ENCODE measurements at places on chromosomes 2 and 18.

DNA sequence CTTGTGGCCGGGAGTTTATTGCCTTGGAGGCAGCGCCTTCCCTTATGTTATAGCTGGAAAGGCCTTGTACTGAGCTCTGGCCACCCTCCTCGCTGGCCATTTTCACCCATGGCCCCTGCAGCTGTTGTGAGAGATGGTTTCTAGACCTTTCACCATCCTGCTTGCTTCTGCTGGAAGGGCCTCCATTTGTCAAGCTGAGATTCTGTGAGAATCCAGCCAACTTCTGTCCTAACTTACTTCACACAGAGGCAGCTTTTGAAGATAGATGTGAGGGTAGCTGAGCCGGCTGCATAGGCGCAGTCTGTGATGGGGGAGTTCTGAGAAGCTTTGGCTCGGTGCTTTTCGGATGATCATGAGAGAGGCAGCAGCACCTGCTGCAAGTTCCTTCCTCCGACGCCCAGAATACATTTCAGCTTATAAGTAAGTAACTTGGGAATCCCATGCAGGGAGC, 8.7 kb downstream of the CTIF start:
- H3K36me3 ChIP-seq: no peaks in the 10 kb centered on the region
- no peak overlapping the region for H3K27ac ChIP-seq
- peaks cover 19% of the 10 kb centered on the region for H3K4me1 ChIP-seq
- H3K4me3 ChIP-seq: no peak overlapping the region

GRCh38 chr2:27194538-27195354, 17.1 kb upstream of the ATRAID start:
- H3K27me3 ChIP-seq: no peaks in the 10 kb centered on the region
- H3K4me3 ChIP-seq: no peak overlapping the region
- peak overlapping the region; percentile 29 for H3K27ac ChIP-seq
- H3K36me3 ChIP-seq: peaks cover 3% of the 10 kb centered on the region
- H3K4me1 ChIP-seq: peaks cover 12% of the 10 kb centered on the region

- no peaks in the 10 kb centered on the region for H3K4me1 ChIP-seq
- H3K36me3 ChIP-seq: no peaks in the 10 kb centered on the region
- DNase-seq: no peak
- H3K4me3 ChIP-seq: no peak overlapping the region
Measured at GRCh38 chr18:22640281-22640842, 222.6 kb upstream of the CTAGE1 start.

- no peak overlapping the region for H3K4me3 ChIP-seq
- H3K36me3 ChIP-seq: no peaks in the 10 kb centered on the region
- H3K27ac ChIP-seq: no peak overlapping the region
- no peak for DNase-seq
Measured at GRCh38 chr2:66753660-66754059, 318.7 kb downstream of the MEIS1 start.

DNA sequence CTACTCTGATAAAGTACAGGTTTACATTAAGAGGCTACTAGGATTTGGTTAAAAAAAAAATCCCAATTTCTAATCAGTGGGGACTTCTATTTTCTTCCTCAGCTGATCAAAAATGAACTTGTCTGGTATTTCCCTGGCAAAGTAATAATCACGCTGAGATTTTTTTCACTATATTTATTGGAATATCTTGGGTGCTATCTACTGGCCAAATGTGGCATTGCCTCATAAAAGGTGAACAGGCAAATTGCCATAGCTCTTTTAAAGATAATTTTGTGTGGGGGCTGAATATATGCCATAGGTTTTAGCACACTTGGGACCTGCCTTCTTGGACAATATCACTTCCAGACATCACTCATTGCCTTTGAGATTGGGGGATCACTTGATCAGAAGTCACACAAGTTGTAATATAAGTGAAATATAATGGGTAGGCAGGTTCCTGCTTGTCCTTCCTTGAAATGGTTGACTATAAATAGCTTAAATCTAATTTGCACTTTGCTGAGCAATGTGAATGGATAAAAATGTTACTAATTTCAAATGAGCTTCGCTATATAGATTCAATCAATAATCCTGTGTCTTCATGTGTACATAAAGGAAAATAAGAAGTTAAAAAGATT, 7.0 kb upstream of the NXPH2 start:
- H3K27ac ChIP-seq: peak overlapping the region; percentile 39
- H3K4me1 ChIP-seq: peaks cover 4% of the 10 kb centered on the region
- peaks cover 3% of the 10 kb centered on the region for H3K36me3 ChIP-seq
- H3K4me3 ChIP-seq: no peak overlapping the region

DNA sequence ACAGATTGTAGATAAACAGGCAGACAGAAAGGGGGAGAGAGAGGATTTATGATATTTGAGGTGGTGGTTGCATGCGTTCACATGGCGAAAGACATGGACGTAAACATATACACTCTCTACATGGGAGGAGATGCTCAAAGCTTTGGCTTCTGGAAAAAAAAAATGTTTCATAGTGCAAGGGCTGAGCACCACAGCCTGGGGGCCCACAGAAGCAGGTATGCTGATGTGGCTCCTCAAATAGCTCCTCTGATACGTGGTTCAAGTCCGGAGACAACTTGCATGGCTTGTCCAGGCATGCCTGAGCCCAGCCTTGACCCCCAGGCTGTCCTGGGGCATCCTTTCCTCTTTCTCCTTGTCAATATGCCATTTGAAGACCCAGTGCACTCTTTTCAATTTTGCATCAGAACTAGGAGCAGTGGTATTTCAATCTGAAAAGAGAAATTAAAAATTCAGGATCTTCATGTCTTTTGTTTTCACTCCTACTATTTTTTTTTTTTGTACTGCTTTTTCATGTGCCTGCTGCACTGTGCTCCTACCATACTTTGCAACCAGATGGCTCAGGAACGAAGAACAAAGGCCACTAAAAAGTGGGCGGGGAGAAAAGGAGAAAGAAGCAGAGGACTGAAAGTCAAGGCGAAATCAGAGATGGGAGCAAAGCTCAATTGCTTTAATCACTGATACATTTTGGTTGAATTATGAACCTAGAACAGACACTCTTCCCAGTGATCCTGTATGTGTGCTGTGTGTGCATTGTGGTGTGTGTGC, 495.7 kb upstream of the TCF4 start:
- H3K4me1 ChIP-seq: no peaks in the 10 kb centered on the region
- no peak overlapping the region for H3K27ac ChIP-seq
- no peaks in the 10 kb centered on the region for H3K27me3 ChIP-seq
- no peak for DNase-seq
- H3K4me3 ChIP-seq: no peak overlapping the region
- no peaks in the 10 kb centered on the region for H3K36me3 ChIP-seq
